ENCODE measurements at places on chromosomes 1 and 21.

DNA sequence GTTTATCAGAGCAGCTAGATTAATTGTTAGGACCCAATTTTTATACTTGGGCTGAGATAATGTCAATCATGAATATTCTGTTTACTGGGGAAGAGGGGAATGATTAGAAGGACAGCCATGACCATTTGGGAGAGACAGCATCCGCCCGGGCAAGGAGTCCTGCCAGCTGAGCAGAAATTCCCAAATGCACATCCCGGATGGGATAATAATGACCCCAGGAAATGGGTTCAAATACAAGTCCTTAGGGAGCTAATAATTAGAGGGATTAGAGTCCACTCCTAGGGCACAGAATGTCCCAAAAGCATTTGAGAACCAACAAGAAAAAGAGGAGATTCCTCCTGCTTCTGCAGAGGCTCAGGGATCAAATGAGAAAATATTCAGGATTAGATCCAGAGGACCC is 115.9 kb downstream of the LRRC53 start:
- DNase-seq: no peak

DNA sequence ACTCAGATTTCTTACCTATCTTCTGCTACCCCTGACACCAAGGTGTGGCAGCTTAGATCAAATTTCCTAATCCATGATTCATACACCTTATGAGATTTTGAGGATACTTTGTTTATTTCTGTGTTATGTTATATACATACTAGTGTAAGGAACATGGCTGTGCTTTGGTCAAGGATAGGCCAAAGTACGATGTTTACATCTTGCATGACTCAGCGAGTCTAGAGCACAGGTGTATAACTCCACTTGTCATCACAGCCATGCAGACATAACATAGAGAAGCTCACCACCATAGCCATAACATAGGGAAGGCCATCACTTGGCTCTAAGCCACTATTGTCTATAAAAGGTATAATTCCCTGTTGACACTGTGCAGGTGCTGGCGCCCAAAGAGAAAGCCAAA is 61.2 kb downstream of the GBP6 start:
- no peak for DNase-seq

DNA sequence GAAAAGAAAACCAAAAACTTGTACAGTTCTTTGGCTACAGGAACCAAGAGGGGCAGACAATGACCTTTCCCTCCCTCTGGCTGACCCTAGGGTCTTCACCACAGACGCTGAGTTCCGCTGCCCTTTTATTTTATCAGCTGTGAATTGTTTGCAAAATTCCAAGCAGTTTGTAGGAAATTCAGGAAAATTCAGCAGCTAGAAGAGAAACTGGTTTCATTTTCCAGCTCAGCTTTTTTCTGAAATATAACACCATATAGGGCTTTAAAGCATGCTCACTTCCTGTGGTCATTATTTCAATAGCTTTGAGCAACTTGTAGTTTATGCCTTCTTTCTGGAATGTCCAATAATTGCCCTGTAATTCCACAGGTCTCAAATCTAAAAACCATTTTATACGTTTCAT is 5.5 kb upstream of the PIK3R3 start:
- peak; percentile 35 for DNase-seq

GRCh38 chr1:239803781-239804180 is 287.9 kb upstream of the FMN2 start:
- no peak for DNase-seq

- DNase-seq: no peak
Measured at GRCh38 chr1:87683196-87683956, 354.7 kb downstream of the LMO4 start.

DNA sequence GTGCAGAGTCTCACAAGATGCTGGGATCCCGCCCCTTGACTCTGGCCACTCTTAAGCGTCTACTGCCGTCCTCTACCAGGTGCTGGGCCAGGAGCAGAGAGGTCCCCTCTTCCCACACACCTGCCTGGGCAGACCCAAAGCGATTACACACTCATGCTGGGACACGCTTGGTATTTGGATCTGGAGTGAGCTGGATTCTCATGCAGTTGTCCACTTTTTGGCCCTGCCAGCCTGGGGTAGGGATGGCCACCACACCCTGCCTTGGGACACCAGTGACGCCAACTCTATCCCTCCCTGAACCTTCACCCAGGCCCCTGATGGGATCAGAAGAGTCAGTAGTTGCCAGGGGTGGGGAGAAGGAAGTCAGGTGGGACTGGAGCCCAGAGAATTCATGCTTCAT is 28.6 kb downstream of the ITPKB start:
- no peak for DNase-seq

- peak; percentile 68 for DNase-seq
Measured at GRCh38 chr1:114756949-114757454, 782 bp downstream of the CSDE1 start.

GRCh38 chr1:26838474-26839338 is 12.2 kb downstream of the ZDHHC18 start:
- no peak for DNase-seq

GRCh38 chr1:82318921-82319320 is 518.2 kb downstream of the ADGRL2 start:
- peak; percentile 35 for DNase-seq

GRCh38 chr1:54996359-54996868 is 2.3 kb upstream of the BSND start:
- peak; percentile 62 for DNase-seq

DNA sequence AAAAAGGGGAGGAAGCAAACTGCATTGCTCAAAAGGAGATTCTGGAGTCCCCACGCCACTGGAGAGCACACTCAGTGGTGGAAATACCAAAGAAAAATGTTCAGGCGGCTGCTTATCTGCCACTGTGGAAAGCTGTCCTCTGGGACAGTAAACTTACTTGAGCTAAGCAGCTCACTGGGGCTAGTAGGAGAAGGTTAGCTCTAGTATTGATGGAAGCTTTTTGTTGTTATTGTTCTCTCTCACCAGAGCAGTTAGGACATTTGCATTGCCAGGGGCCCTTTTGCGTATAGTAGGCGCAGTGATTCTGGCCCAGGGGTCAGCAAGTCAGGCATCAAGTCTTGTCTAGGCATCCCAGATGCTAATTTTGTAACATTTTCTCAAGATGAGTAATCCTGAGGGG is 15.6 kb downstream of the BACE2 start:
- DNase-seq: no peak

DNA sequence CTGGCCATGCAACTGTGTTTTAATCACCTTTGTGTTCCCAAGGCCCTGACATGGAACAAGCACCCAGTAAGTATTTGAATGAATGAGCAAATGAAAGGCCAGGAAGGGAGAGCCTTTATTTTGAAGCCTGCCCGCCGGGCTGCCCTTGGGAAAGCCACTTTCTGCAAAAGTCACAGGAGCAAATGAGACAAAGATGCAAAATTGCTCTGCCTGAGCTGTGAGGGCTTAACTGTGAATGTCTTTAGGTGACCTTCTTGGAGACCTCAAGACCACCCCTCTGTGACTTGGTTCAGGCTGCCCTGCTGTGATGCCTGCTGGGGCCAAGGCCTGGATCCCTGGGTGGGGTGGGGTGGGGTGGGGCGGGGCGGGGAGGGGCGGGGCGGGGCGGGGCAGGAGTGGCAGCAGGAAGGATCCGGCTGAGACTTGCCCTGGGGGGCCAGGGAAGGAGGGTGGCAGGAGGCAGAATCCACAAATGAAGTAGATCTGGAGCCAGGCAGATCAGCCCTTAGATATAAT is 54.0 kb downstream of the RUNX3 start:
- DNase-seq: no peak

- no peak for DNase-seq
Measured at GRCh38 chr1:22508329-22508728, 55.0 kb upstream of the EPHA8 start.

DNA sequence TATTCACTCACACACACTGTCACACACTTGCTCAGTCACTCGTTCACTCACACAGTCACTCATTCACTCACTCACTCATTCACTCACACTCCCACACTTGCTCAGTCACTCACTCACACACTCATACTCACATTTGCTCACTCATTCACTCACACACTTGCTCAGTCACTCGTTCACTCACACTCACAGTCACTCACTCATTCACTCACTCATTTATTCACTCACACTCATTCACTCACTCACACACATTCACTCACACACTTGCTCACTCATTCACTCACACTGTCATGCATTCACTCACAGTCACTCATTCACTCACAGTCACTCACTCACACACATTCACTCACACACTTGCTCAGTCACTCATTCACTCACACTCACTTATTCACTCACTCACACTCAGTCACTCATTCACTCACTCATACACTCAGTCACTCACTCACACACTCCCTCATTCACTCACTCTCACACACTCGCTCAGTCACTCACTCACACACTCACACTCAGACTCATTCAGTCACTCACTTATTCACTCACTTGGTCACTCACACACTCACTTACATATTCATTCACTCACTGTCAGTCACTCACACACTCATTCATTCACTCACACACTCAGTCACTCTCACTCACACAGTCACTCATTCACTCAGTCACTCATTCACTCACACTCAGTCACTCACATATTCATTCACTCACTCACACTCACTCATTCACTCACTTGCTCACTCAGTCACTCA is 167.0 kb upstream of the C1orf174 start:
- DNase-seq: no peak

DNA sequence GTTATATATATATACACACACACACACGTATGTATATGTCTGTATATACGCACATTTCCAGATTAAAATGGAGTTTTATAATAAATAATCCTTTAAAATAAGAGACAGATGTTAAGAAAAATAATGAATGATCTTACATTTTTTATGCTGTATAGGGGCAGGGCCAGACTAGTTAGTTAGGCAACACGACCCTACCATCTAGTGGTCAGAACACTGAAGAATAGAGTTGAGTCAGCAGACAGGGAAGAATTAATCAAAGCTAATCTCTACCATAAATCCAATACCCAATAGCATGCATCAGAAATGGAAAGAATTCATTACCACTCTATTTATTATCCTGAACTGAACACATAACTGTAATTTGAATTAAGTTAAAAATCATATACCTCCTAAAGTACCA is 156.7 kb downstream of the BRINP3 start:
- DNase-seq: no peak

DNA sequence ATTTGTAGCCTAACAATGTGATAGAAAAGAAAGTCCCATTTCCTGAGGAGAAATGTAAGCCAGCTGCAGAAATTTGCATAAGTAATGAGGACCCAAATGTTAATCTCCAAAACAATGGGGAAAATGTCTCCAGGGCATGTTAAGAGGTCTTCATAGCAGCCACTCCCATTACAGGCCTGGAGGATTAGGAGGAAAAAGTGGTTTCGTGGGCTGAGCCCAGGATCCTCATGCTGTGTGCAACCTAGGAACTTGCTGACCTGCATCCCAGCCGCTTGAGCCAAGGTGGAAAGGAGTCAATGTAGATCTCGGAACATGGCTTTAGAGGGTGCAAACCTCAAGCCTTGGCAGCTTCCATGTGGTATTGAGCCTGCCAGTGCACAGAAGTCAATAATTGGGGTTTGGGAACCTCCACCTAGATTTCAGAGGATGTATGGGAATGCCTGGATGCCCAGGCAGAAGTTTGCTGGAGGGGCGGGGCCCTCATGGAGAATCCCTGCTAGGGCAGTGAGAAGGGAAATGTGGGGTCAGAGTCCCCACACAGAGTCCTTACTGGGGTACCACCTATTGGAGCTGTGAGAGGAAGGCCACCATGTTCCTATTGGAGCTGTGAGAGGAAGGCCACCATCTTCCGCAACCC is 14.2 kb upstream of the F13B start:
- DNase-seq: no peak

DNA sequence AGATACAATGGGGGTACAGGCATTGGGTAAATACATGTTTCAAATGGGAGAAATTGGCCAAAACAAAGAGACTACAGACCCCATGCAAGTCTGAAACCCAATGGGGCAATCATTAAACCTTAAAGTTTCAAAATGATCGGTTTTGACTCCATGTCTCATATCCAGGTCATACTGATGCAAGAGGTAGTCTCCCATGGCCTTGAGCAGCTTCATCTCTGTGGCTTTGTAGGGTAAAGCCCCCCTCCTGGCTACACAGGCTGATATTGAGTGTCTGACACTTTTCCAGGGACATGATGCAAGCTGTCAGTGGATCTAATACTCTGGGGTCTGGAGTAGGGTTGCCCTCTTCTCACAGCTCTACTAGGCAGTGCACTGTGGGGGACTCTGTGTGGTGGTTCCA is 286.1 kb downstream of the LRRIQ3 start:
- no peak for DNase-seq

- DNase-seq: peak; percentile 66
Measured at GRCh38 chr1:14365301-14365988, 233.0 kb upstream of the KAZN start.

- DNase-seq: no peak
Measured at GRCh38 chr1:1111516-1112236, 4.2 kb downstream of the C1orf159 start.

- DNase-seq: peak; percentile 51
Measured at GRCh38 chr1:228434689-228435088, 18.0 kb upstream of the TRIM17 start.

GRCh38 chr1:18484721-18485120 is 4.0 kb downstream of the KLHDC7A start:
- no peak for DNase-seq

DNA sequence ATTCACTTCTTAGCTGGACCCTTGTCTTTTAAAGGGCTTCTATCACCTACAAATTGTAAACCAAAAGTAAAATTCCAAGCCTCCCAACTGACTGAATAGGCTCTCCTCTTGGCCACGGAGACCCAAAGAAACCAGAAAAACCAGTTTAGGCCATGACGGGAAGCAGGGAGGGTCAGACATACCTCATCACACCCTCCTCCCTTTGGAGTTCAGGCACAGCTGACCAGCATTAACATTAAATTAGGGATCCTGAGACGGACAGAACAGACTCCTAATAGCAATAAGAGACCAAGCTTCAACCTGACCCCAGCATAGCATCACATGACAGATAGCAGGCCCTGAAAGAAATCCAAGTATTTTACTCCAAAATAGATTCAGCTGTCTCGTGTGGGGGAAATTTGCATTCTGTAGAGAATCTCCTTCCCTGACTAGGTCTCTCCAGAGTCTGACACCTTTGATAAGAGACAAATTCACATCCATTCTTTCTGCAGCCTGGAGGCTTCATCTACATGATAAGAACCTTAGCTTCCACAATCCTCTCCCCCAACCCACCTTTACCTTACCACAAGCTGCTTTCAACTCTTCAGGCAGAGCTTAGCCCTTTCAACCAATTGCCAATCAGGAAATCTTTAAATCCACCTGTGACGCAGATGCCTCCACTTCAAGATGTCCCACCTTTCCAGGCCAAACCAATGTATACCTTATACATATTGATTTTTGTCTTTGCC is 177.1 kb upstream of the RAB4A start:
- no peak for DNase-seq

DNA sequence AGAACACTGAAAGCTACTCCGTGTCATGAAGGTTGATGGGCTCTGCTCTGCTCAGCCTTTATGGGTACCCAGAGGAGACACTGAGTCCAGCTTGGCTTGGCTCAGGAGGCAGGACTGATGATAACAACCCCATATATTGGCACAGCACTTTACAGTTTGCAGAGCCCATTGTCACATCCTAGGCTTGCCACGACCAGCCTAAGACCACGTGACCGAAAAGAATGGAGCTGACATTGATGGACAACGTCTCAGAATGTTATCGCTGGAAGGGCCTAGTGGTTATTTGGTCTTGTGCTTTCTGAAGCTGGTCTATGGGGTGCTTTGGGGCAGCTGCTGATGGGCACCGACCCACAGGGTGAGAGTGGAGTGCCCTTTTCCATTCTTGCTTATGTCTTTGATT is 72.9 kb upstream of the RUNX3 start:
- no peak for DNase-seq

All from fibroblast of mammary gland (primary cell).